CD8-positive, alpha-beta T cell (primary cell): ENCODE measurements at places on chromosomes 6 and 20.

- no peak for DNase-seq
These were observed 81.3 kb upstream of the ARMC2 start for GRCh38 chr6:108766886-108767285.

DNA sequence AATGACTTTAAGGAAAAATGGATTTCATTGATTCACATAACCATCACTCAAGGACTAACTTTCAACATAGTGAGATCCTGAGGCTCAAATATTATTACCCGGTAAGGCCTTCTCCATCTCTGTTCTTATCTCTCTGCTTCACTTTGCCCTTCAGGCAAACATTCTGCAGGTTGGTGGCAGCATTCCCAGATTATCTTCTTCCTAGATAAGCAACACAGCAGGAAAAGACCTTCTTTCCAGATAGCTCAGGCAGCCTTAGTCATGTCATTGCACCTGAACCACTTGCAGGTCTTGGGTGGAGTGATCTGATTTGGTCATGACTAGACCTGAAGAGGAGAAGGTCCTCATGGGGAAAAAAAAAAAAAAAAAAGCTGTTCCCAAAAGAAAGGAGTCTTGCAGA is 5.3 kb upstream of the HIVEP2 start:
- no peak for DNase-seq

DNA sequence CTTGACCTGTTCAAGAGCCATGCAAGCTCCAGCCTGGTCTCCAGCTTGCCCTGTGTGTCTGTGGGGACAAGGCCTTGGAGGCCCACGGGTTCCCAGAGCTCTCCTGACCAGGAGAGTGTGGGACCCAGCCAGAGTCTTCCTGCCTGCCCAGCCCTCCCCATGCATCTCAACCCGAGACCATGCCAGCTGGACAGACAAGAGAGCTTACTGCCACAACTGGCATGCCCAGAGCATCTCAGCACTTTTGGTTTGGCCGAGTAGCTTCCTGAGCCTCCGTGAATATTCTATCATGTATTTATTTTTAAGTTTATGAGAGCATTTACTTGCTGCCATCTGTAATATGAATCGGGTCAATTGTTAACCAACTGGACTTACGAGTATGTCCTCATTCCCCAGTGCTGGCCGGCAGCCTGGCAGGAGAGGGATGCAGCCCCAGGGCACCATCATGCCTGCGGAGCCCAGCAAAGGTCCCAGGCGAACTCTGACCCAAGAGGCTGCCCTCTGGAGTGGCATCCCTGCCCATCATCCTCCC is 14.9 kb downstream of the IP6K3 start:
- DNase-seq = no peak

DNA sequence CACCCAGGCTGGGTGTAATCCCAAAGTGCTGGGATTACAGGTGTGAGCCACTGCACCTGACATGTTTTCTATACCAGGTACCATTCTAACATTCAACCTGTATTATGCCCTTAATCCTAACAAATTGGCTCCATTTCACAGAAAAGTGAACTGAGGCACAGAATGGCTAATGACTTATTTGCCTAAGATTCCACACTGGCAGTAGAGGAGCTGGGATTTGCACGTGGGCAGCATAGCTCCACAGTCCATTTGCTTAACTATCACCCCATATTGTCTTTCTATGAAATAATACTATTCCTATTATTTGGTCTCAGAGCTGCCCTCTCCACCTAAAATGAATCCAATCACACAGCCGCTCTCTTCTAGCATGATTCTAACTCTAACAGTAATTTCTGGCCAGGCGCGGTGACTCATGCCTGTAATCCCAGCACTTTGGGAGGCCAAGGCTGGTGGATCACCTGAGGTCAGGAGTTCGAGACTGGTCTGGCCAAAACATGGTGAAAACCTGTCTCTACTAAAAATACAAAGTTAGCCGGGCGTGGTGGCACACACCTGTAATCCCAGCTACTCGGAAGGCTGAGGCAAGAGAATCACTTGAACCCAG is 23.3 kb upstream of the MYMX start:
- no peak for DNase-seq

DNA sequence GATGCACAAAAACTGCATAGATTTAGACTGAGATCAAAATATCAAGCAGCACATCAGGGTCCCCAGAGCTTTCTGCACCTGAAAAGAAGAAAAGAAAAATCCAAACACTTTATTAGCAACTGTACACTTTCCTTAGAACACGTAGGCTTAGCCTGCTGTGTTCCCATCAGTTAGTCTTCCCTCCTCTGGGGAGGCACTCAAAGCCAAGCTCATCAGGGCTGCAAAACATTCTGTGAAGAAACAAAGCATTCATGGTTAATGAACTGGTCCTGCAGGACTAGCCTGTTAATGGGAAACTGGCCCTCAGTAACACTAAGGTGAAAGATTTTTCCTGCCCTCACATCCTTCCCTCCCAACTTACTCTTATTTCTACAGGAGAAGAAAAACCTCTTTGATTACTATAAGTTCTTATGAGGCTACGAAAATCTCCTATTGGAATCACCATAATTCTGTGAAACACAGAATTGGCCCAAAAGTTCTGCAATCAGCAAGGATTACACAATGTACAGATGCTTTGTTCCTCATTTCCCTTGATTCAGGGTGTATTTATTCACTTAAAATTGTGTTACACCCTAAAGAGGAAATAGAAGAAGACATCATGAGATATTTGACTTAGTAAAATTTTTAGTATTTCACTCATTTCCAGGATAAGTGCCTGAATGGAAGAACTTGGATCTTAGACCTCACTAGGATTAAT is 901.0 kb upstream of the MAP3K7 start:
- DNase-seq = no peak

GRCh38 chr20:45211569-45212474 is 5.0 kb downstream of the SEMG1 start:
- DNase-seq = no peak
